ENCODE measurements at places on chromosomes 13 and 19. TPM values are rescaled to one million over a fixed set of nuclear protein-coding genes. Genes with fewer than 3 reads are reported as not detected.

Gene BABAM1
- total RNA-seq = 50.0 TPM

Gene KASH5
- not detected for total RNA-seq

Gene ZNF880
- 12.7 TPM for total RNA-seq

Gene COX7A1
- total RNA-seq = 75.5 TPM

Gene TINCR
- total RNA-seq = 0.51 TPM

Gene PTPRS
- total RNA-seq = 488 TPM

Gene GRK1
- total RNA-seq = not detected
